ENCODE measurements at places on chromosomes 12 and 14. TPM values are rescaled to one million over a fixed set of nuclear protein-coding genes. Genes with fewer than 3 reads are reported as not detected.

DNA sequence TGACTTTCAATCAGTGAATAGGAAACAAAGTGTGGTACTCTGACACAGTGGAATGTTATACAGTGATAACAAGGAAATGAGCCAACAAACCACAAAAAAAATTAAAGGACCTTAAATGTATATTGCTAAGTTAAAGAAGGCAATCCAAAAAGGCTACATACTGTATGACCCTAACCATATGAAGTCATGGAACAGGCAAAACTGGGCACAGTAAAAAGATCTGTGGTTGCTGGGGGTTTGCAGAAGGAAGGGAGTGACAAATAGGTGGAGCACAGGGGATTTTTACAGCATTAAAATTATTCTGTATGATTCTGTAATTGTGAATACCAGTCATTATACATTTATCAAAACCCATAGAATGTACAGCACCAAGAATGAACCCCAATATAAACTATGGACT is 112.6 kb downstream of the KCNC2 start:
- DNase-seq: no peak

GRCh38 chr12:59041241-59042121 is 121.2 kb upstream of the LRIG3 start:
- DNase-seq: no peak

GRCh38 chr12:104506676-104507401 is 50.1 kb downstream of the CHST11 start:
- no peak for DNase-seq

DNA sequence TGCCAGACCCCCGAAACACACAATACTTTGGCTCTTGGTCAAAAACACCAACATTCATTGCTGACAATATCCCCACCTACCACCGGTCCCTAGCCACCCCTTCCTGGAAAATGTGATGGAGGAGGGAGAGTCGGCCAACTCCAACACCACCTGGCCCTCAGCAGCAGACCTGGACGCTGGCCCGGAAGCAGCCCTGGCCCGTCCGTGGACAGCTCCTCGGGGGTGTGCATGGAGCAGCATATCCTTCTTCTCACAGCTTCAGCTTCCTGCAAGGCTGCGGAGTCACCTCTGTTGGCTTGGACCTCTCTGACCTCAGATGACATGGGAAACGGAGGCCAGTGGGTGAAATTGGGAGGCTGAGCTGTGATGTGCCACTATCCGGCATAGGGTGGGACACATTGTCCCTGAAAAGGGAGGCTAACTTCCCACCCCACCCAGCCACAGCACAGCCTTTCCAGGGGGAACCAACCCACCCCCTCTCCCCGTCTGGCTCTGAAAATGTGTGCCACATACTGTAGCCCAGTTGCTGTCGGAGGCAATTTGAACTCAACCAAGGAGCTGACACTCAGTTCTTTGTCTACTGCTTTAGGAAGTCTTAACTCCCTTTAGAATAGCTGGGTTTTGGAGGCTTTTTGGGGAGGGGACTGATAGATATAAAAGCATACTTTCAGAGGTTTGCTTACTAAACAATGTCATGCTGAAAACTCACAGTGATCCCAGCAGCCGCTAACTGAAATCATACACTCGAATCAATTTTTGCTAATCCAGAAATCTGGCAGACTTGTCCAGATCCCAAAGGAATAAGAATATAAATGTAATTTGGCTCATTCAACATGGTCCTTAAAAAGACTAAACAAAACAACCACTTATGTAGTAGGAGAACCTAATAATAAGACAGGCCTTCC is 43.1 kb upstream of the LTA4H start:
- DNase-seq: no peak

- DNase-seq: no peak
Measured at GRCh38 chr14:95011445-95012006, 145.8 kb downstream of the DICER1 start.

GRCh38 chr12:99455350-99456035 is 192.1 kb upstream of the GARIN6 start:
- DNase-seq: peak; percentile 65

The CEBPE gene
- total RNA-seq: not detected

The CLEC4A gene
- total RNA-seq: 0.40 TPM

Data from SK-MEL-5 (cell line).